ENCODE measurements at places on chromosomes 13 and 19.

GRCh38 chr19:53597023-53597422 lies 34.8 kb upstream of the DPRX start:
- DNase-seq, result no peak

GRCh38 chr13:113408562-113408961 lies 44.6 kb upstream of the GRTP1 start:
- no peak for DNase-seq

DNA sequence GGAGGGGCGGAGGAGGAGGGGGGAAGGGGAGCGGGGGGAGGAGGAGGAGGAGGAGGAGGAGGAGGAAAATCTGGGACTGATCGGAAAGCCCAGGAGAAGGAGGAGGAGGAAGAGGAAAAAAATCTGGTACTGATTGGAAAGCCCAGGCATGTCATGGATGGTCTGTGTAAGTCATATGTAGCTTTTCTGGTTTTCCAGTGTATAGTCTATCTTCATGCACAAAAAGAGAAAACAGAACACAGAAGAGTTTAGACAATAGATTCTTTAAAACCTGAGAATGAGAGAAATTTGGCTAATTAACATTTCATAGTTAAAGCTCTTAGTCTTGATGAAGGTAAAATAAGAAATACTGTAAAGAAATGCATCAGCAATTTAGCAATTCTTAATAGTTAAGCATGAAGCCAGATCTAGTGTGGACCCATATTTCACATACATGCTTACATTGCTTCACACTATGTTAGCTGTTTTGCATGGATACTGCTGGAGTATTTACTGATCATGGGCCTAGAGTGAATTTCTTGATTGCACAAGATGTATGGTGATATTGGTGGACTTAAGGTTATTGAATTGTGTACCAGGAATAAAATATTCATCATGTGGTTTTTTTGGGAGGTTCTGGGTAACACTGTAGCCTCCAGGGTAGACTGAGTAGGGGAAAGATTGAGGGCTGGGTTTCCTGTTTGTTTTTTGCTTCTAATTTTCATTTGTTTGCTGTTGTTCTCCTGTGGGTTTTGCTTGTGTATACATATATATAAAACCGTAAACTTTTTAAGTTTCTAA lies 41.4 kb downstream of the SUCLA2 start:
- DNase-seq, result no peak

- DNase-seq, result no peak
Measured at GRCh38 chr13:51738226-51738905, 65.6 kb downstream of the DHRS12 start.

DNA sequence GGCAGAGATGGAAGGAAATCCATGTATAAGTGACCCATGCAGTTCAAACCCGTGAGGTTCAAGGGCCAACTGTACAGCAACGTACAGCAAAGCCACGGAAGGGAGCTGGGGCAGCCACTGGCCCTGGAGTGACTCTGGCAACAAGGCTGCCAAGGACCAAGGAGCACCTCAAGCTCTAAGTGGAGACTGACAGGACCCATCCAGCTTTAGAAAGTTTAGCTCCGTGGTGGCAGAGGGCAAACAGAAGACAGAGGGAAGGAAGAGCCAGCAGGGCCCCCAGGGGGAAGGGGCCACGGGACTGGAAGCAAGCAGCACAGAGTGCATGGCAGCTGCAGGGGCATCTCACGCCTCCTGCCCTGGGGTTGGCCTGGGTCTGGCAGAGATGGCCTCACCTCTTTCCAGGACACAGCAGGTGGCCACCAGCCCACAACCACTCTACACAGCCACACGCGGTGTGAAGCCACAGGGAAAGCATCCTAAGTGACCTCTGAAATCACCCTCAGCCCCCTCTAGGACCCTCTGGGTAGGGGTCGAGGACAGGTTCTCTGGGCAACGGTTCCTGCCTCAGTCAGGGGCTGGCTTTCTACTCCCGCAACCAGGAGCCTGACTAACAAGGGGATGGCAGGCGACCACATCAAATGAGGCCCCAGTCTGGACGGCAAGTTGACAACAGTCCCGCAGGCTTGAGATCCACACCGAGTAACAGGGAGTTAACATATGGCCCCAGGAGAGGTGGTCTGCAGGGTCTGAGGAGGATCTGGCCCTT lies 3.8 kb downstream of the MIER2 start:
- DNase-seq, result no peak

- no peak for DNase-seq
Measured at GRCh38 chr13:29664591-29664990, 69.1 kb upstream of the SLC7A1 start.

GRCh38 chr19:42252365-42253244 lies 2.3 kb downstream of the ERF start:
- no peak for DNase-seq

DNA sequence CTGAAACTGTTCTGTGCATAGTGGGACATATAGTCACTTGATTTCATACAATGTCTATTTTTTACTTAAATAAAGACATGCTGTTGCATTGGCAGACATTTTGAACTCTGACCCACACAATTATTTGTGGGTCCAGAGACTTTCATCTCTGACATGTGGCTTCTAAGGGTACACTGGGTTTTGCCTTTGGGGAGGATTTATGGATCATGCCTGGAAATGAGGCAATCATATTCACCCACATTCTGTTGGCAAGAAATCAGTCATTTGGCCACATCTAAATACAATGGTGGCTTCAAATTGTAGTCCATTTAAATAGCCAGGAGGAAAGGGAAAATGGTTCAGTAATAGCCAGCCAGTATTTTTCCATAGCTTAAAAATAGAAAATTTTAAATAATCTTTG lies 238.3 kb upstream of the KLF12 start:
- DNase-seq, result no peak

DNA sequence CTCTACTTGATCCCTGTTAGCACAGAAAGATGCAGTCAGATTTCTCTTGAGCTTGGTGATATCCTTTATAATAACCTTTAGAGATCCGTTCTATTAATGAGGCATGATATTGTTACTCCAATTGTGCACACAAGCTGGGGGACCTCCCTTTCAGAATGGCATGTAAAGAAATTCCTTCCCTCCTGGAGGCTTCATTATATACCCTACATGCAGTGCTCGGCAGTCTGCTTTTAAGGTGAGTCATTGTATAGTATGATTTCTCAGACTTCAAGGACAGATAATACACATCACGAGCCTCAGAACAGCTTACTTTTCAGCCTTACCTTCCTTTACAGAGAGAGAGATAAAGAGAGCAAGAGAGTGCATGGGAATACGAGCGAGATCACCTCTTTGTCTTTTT lies 261.3 kb downstream of the ATP8A2 start:
- DNase-seq, result no peak

GRCh38 chr13:100933841-100934240 lies 259.2 kb upstream of the TMTC4 start:
- no peak for DNase-seq

GRCh38 chr13:24203273-24203672 lies 42.8 kb downstream of the SPATA13 start:
- DNase-seq, result no peak
